ENCODE measurements at places on chromosomes 6 and 20.
A peak's percentile ranks its signal among the peaks of the same experiment; 100 is the strongest.

- no peak for DNase-seq
Measured at GRCh38 chr6:150934380-150934779, 68.9 kb downstream of the MTHFD1L start.

- DNase-seq: peak; percentile 48
Measured at GRCh38 chr20:34522969-34523871, 7.0 kb downstream of the DYNLRB1 start.

DNA sequence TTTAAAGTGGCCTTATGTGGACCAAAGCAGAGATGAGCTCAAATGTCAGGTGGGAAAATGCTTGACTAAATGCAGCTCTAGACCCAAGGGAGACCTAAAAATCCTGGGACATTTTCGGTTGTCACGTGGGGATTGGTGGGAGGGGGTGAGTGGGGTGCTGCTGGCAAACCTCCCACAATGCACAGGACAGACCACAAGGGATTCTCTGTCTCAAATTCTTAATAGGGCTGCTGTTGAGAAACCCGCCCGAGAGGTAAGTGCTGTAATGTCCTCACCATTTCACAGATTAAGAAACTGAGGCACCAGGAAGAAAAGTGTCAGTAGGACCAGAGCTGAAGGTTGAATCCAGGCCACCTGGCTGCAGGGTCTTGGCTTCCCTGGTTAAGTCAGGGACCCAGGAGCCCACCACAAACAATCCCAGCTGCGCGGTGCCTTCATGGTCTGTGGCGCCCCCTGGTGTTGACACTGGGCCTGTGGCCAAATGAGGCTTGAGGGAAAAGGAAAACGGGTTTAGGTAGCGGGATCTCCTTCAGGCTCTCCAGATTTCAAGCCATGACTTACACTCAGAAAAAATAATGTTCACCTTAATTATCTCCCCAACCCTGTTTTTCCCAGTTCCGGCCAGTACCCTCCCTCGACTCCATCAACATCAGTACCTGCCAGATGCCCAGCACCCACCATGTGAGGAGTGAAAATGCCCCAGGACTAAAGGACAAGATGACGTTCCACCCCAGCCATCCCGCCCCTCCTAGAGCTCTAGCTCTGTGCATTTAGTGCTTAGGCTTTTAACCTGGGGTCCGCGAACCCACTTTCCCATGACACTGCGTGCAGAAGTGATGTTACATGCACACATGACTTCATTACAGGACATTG lies 7.2 kb downstream of the HLA-G start:
- DNase-seq: no peak

DNA sequence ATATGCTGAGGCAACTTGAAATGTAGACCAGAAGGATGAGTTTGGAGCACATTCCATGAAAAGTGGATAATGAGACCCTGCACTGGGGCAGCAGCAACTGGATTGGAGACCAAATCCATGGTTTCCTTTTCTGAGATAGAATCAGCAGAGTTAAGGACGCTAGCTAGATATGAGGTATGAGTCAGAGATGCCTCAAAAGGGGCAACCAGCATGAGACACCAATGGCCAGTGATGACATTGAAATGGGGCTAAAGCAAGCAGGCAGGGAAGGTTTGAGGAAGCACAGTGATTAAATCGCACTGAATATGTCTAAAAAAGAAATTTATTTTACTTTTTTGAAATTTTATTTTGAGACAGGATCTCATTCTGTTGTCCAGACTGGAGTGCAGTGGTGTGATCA lies 802.4 kb downstream of the TFAP2A start:
- DNase-seq: no peak

GRCh38 chr6:118514689-118515088 lies 33.4 kb upstream of the PLN start:
- DNase-seq: no peak

DNA sequence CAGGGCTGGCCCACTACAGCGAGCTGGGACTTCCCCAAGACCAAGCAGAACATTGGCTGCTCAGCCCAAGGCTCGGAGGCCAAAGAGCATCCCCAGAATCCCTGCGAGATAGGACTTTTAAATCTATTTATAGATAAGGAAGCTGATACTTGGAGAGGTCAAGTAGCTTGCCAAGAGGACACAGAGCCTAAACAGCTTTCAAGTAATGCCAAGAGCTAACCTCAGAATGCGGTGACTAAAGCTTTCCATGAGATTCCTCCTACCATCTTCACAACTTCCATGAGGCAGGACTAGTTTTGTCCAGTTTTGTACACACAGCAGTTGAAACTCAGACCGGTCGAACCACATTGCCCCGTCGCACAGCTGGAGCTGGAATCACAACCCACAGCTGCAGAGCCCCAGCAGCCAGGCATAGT lies 168.1 kb upstream of the TOP1 start:
- peak; percentile 67 for DNase-seq

DNA sequence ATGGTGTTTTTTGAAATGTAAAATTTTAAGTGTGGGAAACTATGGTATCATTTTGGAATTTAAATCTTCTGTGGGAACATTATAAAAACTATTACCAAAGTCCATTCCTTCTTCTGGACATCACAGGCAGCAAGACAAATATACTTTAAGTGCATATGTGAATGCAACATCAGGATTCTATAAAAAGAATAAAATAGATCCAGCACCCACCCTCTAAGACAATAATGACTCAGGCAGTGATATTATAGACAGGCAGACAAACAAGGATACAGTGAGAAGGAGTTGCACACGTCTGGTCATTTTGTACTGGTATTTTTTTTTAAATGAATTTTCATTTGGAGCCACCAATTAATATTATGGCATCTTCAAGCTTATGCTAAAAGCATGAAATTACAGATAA lies 21.1 kb upstream of the NEDD9 start:
- DNase-seq: no peak

- no peak for DNase-seq
Measured at GRCh38 chr6:15391500-15391899, 145.6 kb downstream of the JARID2 start.

DNA sequence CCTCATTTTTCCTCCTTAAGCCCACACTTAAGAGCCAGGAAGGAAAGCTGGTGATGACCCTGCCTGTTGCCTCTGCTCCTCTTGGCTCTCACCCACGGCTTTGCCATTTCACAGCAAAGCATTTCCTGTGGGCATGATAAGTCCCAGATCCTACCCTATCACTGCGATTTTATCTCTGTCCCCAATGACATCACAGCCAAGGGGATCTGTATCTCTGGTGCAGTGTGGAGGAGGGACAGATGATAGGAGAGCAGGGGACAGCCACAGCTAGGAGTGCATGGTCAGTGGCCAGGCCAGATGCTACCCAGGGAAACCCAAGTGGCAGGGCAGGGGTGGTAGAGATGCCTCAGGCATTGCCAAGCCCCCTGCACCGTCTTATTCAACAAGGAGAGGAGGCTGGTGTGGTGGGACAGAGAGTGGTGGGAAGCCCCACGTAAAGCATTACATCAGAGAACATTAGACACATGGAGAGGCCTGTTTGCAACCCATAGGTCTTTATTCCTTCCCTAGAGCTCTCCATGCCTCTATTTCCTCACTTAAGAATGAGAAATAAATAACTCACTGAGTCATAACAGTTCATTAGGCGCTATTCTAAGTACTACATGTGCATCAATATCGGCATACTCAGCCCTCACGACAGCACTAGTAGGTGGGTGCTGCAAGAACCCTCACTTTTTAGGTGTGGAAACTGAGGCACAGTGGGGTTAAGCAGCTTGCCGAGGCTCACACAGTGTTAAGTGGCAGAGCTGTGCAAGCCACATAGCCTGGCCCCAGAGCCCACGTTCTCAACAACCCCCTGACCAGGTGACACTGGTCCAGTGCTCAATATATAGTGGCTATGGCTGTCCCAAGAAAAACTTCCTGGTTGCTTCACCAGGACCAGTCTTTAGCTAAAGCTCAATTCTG lies 4.6 kb downstream of the TFEB start:
- no peak for DNase-seq

DNA sequence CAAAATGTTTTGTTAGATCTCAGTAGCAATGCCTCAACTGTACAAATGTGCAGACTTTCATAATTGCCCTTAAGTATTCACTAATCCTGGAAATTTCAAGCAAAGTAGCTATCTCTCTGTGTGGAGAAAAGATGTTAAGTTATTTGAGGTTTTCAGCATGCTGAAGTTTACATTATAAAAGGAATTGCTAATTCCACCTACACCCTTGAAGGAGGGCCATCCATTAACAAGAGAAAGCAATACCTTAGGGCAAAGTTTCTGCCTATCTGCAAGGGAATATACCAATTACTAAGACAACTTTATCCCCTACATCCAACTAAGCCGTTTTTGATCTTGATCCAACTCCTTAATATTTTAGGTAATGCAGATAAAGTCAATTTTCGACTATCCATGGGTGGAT lies 380.7 kb upstream of the BTBD3 start:
- DNase-seq: no peak

GRCh38 chr6:91442342-91442741 lies 855.5 kb upstream of the MAP3K7 start:
- DNase-seq: no peak

- DNase-seq: no peak
Measured at GRCh38 chr6:140202964-140203515, 828.6 kb upstream of the CITED2 start.

- DNase-seq: no peak
Measured at GRCh38 chr6:69699655-69700054, 97.2 kb downstream of the LMBRD1 start.

GRCh38 chr20:577167-577791 lies 32.8 kb downstream of the TCF15 start:
- DNase-seq: no peak

DNA sequence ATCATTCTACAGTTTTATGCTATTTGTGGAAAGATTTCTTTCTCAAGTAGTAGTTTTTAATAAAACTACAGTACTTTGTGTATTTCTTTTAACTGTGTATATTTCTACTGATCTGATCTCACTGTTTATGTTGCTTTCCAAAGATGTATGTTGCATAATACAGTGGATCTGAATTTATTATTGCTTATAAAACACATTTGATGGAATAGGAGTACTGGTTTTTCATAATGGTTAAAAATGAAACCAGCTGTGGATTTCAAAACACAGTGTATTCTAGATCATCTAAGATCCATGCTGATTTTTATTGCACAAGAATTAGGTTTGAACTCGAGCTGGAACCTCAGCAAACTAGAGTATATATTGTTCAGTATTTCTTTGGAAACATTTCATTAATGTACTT lies 8.0 kb downstream of the NKX2-4 start:
- DNase-seq: no peak

DNA sequence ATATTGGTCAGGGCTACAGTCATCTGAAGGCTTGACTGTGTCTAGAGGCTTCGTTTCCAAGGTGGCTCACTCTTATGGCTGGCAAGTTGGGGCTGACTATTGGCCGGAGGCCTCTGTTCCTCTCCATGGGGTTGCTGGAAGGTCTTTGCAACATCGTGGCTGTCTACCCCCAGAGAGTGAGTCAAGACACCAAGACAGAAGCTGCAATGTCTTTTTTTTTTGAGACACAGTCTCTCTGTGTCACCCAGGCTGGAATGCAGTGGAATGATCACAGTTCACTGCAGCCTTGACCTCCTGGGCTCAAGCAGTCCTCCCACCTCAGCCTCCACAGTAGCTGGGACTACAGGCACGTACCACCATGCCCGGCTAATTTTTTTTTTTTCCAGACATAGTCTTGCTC lies 29.4 kb upstream of the KIF3B start:
- no peak for DNase-seq

All from RWPE1 (cell line).